Activated CD8-positive, alpha-beta T cell treated with anti-CD3 and anti-CD28 coated beads for 36 hours (primary cell): ENCODE measurements at places on chromosomes 6 and 20. TPM values are rescaled to one million over a fixed set of nuclear protein-coding genes. Genes with fewer than 3 reads are reported as not detected.

- peaks cover 16% of the 10 kb centered on the region for H3K36me3 ChIP-seq
- no peaks in the 10 kb centered on the region for H3K27me3 ChIP-seq
- DNase-seq, result peak; percentile 51
- peaks cover 54% of the 10 kb centered on the region for H3K4me1 ChIP-seq
- peak overlapping the region; percentile 76 for H3K27ac ChIP-seq
Measured at GRCh38 chr20:17664025-17664633, 17.9 kb downstream of the RRBP1 start.

The CEP43 gene
- 20.2 TPM for total RNA-seq

The KIFC1 gene
- 93.4 TPM for total RNA-seq

The SLPI gene
- total RNA-seq, result not detected

DNA sequence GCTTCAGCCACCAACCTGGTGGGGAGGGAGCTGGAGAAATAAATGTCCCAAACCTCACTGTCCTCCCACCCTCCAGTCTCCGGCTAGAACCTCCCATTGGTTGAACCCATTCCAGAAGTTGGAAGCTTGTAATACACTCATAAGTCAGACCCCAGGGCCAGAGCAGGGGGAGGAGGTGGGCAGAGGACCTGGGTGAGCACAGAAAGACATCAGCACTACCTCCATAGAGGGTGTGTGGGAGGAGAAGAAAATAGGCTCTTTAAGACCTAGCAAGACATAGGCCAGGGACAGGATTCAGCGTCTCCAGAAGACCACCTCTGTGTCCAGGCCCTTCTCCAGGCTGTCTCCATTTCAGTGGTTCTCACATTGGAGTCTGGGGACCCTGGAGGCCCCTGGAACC is 73.3 kb upstream of the TOP1 start:
- H3K36me3 ChIP-seq, result no peaks in the 10 kb centered on the region
- H3K27ac ChIP-seq, result no peak overlapping the region
- no peak overlapping the region for H3K4me3 ChIP-seq

DNA sequence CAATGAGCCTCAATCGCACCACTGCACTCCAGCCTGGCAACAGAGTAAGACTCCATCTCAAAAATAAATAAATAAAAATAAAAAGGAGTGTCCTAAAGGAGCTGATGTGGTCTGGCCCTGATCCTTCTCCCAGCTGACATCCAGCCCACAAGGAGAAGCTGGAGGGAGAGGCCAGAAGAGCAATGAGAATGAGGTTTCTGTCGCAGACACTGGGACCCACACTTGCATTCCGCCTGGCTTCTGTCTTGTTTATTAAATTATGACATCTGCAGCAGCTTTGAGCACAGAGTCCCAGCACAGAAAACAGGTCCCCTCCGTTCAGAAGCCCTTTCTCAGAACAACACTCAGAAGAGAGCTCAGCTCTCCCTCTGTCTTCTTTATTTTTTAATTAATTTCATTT is 10.3 kb upstream of the E2F1 start:
- peaks cover 3% of the 10 kb centered on the region for H3K4me1 ChIP-seq
- H3K27me3 ChIP-seq, result no peaks in the 10 kb centered on the region
- H3K27ac ChIP-seq, result no peak overlapping the region
- H3K4me3 ChIP-seq, result no peak overlapping the region

The GSTA3 gene
- total RNA-seq, result not detected

DNA sequence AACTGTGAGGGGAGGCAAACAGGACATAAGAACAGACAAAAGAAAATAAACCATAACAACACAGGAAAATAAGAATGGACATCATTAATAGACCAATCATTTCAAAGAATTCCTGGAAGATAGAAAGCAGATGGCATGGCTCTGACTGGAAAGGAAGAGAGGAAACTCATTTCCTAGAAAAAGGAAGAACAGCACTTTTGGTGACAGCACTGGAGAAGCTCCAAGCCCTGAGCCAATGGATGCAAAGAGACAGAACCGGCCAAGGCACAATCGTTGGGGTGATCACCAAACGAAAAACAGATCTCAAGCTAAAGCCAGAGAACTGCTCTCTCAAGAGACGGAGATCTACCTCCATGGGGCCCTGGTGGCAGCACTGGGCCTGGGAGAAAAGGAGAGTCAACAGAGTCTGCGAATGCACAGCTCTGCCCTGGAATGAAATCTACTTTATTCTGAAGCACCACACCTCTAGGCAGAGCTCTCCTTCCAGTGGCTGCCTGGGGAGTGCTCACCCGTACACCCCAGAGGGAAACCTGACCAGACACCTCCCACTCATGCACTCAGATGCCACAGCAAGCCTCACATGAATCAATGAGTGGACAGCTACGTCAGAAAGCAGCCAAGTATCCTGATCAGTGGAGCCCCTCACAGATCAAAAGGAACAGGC is 24.2 kb downstream of the KIAA0319 start:
- no peaks in the 10 kb centered on the region for H3K4me1 ChIP-seq
- H3K27ac ChIP-seq, result no peak overlapping the region
- H3K4me3 ChIP-seq, result no peak overlapping the region
- no peaks in the 10 kb centered on the region for H3K27me3 ChIP-seq
- no peak for DNase-seq
- H3K36me3 ChIP-seq, result no peaks in the 10 kb centered on the region

- H3K4me1 ChIP-seq, result no peaks in the 10 kb centered on the region
- no peak overlapping the region for H3K4me3 ChIP-seq
- no peak overlapping the region for H3K27ac ChIP-seq
- DNase-seq, result no peak
- no peaks in the 10 kb centered on the region for H3K36me3 ChIP-seq
Measured at GRCh38 chr20:22829356-22829755, 205.8 kb upstream of the SSTR4 start.

- H3K36me3 ChIP-seq, result no peaks in the 10 kb centered on the region
- H3K4me1 ChIP-seq, result no peaks in the 10 kb centered on the region
- DNase-seq, result no peak
- H3K4me3 ChIP-seq, result no peak overlapping the region
Measured at GRCh38 chr20:38217791-38218565, 42.6 kb downstream of the KIAA1755 start.

The MICA gene
- total RNA-seq, result 6.0 TPM

- no peak overlapping the region for H3K27ac ChIP-seq
- peaks cover 6% of the 10 kb centered on the region for H3K27me3 ChIP-seq
- no peak for DNase-seq
- H3K4me1 ChIP-seq, result no peaks in the 10 kb centered on the region
- H3K36me3 ChIP-seq, result no peaks in the 10 kb centered on the region
- no peak overlapping the region for H3K4me3 ChIP-seq
Measured at GRCh38 chr6:168018664-168019063, 21.2 kb downstream of the KIF25 start.

DNA sequence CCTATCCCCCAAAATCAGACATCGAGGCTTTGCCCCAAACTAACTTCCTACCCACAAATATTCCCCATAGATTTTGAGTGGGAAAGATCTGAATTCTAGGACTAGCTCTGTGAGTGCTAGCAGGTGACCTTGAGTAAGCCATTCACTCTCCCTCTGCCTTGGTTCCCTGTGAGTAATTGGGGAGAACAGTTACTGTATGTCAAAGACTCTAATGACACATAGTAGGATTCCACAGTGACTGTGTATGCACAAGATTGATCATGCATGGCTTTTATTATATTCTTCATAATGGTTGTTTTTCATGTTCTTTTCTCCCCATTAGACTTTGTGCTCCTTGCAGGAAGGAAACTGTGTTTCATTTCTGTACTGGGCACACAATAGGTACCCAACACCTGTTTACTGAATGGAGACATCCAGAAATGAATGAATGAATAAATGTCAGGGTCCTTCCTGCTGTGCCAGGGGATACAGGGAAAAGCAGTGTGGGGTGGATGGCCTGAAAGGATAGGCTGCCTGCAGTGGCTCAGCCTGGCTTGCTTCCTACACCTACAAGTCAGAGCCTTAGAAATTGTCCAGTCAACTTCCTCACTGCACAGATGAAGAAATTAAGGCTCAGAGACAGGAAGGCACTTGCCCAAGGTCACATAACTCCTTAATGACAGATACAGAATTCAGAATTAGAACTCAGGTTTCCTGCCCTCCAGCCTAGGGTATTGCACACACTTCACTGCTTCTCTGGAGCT is 901 bp upstream of the TMEM151B start:
- peaks cover 24% of the 10 kb centered on the region for H3K4me1 ChIP-seq
- no peak overlapping the region for H3K27ac ChIP-seq
- peaks cover 41% of the 10 kb centered on the region for H3K27me3 ChIP-seq
- H3K4me3 ChIP-seq, result peak overlapping the region; percentile 42
- DNase-seq, result no peak

- DNase-seq, result no peak
- H3K4me3 ChIP-seq, result no peak overlapping the region
- peaks cover 40% of the 10 kb centered on the region for H3K36me3 ChIP-seq
- H3K27me3 ChIP-seq, result no peaks in the 10 kb centered on the region
- no peak overlapping the region for H3K27ac ChIP-seq
Measured at GRCh38 chr6:154830771-154831170, 97.6 kb downstream of the SCAF8 start.

DNA sequence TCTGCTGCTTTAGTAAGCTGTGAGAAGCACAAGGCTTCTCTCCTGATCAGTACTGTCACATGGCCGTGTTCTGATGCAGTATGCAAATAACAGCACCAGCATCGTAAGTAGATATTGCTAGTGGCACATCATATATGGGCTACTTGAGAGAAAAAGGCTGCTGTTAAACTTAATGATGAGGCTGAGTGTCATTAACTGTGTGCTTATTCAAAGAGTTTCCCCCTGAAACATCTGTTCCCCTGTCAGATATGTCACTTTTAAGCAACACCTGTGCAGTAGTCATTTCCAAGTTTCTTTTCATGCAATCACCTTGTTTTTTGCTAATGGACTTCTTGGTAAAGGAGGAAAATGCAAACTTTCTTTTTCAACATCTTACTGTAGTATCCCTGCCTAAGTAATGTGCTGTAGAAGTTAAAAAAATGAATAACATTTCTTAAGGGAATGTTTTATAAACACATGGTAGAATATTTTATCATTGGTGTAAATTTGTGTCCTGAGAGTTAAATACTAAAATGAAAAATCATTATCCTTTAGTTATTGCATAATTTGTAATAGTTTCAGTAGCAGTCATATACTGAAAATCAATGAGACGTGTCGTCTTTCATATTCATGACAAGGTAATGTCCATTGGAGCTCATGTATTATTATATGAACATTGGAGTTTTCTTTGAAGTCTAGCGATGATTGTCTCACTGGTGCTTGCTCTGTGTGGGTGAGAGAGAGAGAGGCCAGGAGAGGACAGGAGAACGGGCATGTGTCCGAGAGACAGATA is 366.3 kb downstream of the CDKAL1 start:
- no peaks in the 10 kb centered on the region for H3K4me1 ChIP-seq
- no peak overlapping the region for H3K27ac ChIP-seq
- H3K4me3 ChIP-seq, result no peak overlapping the region
- no peaks in the 10 kb centered on the region for H3K27me3 ChIP-seq
- H3K36me3 ChIP-seq, result peaks cover 38% of the 10 kb centered on the region

DNA sequence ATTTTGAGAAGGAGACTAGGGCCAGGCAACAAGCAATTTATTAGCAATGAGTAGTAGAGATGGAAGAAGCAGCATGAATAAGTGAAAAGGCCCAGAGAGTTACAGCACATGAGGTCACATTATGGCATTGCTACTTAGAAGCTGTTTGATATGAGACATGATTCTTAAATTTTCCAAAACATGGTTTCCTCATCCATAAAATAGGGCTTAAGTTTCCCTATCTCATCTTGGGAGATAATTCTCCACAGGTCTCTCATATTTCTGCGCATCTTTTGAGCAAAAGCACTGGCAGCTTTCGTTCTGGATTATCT is 656.1 kb downstream of the EPHA7 start:
- no peak overlapping the region for H3K4me3 ChIP-seq
- no peak overlapping the region for H3K27ac ChIP-seq
- no peaks in the 10 kb centered on the region for H3K27me3 ChIP-seq
- H3K36me3 ChIP-seq, result no peaks in the 10 kb centered on the region
- DNase-seq, result no peak
- H3K4me1 ChIP-seq, result no peaks in the 10 kb centered on the region
